Lung microvascular endothelial cell (primary cell): ENCODE measurements at places on chromosomes 2 and 18.

DNA sequence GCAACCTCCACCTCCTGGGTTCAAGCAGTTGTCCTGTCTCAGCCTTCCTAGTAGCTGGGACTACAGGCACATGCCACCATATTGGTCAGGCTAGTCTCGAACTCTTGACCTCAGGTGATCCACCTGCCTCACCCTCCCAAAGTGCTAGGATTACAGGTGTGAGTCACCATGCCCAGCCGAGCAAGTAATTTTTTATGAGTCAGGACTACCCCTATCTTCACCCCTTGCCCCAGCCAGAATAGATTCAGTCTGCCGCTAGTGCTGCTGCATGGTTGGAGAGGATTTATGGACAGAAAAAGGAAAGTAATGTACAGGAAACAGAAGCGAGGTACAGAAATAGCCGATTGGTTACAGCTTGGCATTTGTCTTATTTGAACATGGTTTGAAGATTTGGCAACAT, 48.9 kb downstream of the BMPR2 start:
- no peak for DNase-seq

DNA sequence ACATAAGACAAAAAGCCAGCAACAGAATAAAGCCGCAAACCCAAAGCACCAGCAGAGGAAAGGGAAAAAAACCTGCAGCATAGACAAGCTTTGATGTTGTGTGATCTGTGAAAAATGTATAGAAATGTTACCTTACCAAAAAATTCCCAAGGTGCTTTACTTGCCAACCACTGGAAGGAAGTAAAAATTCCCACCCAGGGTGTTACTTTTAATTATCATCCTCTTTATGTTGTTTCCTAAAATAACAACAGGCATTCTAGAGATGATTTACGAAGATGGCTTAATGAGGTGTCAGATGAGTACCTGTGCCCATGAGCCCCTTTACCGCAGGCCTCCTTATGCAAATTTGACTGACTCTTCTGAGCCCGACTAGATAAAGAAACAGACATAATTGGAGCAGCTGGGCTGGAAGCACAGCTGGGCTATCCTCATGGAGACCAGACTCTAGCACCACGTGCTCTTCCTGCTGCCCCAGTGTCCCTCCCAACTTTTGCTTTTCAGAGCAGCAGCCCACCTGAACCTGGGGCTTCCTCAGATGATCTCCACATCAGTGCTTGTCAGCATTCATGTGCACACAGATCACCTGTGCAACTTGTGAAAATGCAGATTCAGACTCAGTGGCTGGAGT, 41.5 kb downstream of the SRSF7 start:
- DNase-seq: no peak

- DNase-seq: peak; percentile 80
These were observed 41.8 kb upstream of the ATG16L1 start for GRCh38 chr2:233209533-233210171.

DNA sequence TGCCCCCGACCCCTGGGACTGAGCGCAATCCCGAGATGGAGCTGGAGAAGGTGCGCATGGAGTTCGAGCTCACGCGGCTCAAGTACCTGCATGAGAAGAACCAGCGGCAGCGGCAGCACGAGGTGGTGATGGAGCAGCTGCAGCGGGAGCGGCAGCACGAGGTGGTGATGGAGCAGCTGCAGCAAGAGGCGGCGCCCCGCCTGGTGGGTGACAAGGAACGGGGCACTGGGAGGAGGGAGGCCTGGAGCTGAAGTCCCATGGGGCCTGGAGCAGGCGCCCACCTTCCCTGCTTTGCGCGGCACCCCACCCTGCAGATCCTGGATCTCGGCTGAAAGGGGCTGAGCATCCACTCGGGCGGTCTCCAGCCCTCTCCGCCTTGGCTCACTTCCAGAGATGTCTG, 1.2 kb downstream of the TMEM247 start:
- no peak for DNase-seq

GRCh38 chr18:3584897-3585460, 135.0 kb downstream of the TGIF1 start:
- DNase-seq: peak; percentile 49
